Activated naive CD8-positive, alpha-beta T cell treated with anti-CD3 and anti-CD28 coated beads, Interleukin-2, amount 50 U/mL, for 24 hours (primary cell): ENCODE measurements at places on chromosomes 6 and 20.
A peak's percentile ranks its signal among the peaks of the same experiment; 100 is the strongest.

GRCh38 chr6:4533576-4533975, 242.6 kb upstream of the CDYL start:
- no peaks in the 10 kb centered on the region for H3K36me3 ChIP-seq
- no peak overlapping the region for H3K27ac ChIP-seq
- H3K27me3 ChIP-seq, result peaks cover 39% of the 10 kb centered on the region

DNA sequence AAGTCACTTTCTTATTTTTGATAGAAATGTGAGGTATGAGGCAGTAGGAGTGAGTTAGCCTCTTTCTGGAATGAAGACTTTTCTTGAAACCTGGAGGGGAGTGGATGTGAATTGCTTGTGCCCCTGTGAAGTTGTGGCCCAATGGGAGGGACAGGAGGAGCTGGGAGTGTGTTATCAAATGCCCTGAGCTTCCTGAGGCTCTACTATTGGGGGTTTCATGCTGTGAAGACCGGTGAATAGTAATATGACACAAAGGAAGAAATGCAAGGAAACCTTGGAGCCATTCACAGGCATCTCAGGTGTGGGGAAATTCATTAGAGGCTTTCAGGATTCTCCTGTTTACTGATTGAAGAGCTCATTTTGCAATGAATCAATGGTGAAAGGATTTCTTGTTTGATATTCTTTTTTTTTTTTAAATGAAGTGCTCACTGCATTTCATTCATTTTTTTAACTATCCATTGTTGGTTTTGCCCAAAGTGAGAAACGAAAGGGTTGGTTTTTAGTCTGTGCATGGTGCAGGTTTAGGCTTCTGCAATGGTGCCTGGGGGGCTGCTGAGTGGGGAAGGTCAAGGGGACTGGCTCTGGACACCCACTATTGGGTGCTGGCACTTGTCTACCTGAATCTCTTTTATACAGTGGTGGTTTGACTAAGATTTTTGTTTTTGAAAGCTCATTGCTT, 8.2 kb downstream of the RNF144B start:
- no peaks in the 10 kb centered on the region for H3K27me3 ChIP-seq
- no peak for DNase-seq
- no peaks in the 10 kb centered on the region for H3K36me3 ChIP-seq
- peaks cover 22% of the 10 kb centered on the region for H3K4me1 ChIP-seq
- H3K27ac ChIP-seq, result no peak overlapping the region

GRCh38 chr20:63702036-63702665, 5.6 kb downstream of the ARFRP1 start:
- H3K36me3 ChIP-seq, result peaks cover 16% of the 10 kb centered on the region
- no peak overlapping the region for H3K4me3 ChIP-seq
- H3K27me3 ChIP-seq, result no peaks in the 10 kb centered on the region

DNA sequence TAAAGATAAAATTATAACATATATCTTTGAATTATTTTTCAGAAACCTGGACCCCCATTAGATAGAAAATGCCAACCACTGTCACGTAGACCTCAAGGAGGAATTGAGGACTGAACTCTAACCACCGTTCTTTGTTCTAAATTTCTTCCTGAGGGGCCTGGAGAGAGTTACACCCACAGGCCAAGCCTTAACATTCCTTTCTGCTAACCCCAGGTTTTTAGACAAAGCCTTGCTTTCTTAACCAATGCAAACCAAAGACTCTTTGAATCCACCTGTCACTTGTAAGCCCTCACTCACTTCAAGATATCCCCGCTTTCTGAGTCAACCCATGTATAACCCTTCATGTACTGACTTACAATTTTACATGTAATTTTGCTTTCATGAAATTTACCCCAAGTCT, 41.0 kb downstream of the SNX14 start:
- peaks cover 27% of the 10 kb centered on the region for H3K36me3 ChIP-seq
- no peak overlapping the region for H3K4me3 ChIP-seq
- no peak for DNase-seq
- H3K4me1 ChIP-seq, result no peaks in the 10 kb centered on the region
- no peaks in the 10 kb centered on the region for H3K27me3 ChIP-seq

- DNase-seq, result no peak
- H3K4me3 ChIP-seq, result no peak overlapping the region
- H3K36me3 ChIP-seq, result no peaks in the 10 kb centered on the region
- no peaks in the 10 kb centered on the region for H3K4me1 ChIP-seq
- no peak overlapping the region for H3K27ac ChIP-seq
Observed at GRCh38 chr20:60589623-60590022, 631.4 kb downstream of the CDH26 start.

- H3K27ac ChIP-seq, result no peak overlapping the region
- H3K27me3 ChIP-seq, result no peaks in the 10 kb centered on the region
- no peak overlapping the region for H3K4me3 ChIP-seq
- DNase-seq, result no peak
- H3K4me1 ChIP-seq, result no peaks in the 10 kb centered on the region
Observed at GRCh38 chr6:132122871-132123270, 171.7 kb upstream of the CCN2 start.

GRCh38 chr6:15244620-15245360, 1.1 kb upstream of the JARID2 start:
- no peaks in the 10 kb centered on the region for H3K27me3 ChIP-seq

DNA sequence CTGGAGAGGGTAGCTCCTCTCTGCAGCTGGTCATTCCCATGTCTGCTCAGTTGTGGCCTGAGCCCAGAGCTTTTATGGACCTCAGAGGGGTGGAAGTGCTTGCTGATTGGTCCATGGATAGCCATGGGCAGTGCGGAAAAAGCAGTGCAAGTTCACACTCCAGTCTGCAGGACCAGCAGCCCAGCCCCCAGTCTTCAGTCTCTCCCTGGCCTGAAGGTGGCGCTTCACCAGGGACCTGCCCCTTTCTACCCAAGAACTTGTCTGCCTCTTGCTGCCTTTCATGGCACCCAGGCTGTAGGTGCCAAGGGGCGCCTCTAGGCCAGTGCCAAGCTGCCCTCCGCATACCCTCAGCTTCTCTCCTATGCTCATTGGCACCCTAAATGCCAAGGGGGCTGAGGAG, 91.0 kb downstream of the TBXT start:
- no peaks in the 10 kb centered on the region for H3K36me3 ChIP-seq
- no peak for DNase-seq
- H3K27me3 ChIP-seq, result peaks cover 6% of the 10 kb centered on the region
- no peak overlapping the region for H3K27ac ChIP-seq
- no peaks in the 10 kb centered on the region for H3K4me1 ChIP-seq
- H3K4me3 ChIP-seq, result no peak overlapping the region

- no peak overlapping the region for H3K4me3 ChIP-seq
- H3K4me1 ChIP-seq, result no peaks in the 10 kb centered on the region
- no peaks in the 10 kb centered on the region for H3K27me3 ChIP-seq
- H3K27ac ChIP-seq, result no peak overlapping the region
Observed at GRCh38 chr6:15644904-15645303, 17.9 kb downstream of the DTNBP1 start.

- H3K4me1 ChIP-seq, result peaks cover 20% of the 10 kb centered on the region
- no peak overlapping the region for H3K27ac ChIP-seq
- no peak overlapping the region for H3K4me3 ChIP-seq
- no peaks in the 10 kb centered on the region for H3K36me3 ChIP-seq
Observed at GRCh38 chr6:135699705-135700104, 151.8 kb upstream of the PDE7B start.

DNA sequence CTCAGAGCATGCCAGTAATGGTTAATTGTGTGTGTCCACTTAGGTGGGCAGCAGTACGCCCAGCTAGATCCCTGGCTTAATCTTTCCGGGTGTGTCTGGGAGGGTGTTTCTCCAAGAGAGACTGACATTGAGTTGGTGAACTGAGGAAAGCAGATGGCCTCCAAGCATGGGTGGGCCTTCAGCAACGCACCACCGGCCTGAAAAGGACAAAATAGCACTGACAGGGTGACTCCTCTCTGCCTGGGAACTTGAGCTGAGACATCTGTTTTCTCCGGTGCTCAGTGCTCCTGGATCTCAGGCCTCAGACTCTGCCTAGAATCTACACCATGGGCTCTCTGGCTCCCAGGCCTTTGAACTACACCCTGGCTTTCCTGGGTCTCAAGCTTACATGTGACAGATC, 43.2 kb downstream of the C6orf118 start:
- no peaks in the 10 kb centered on the region for H3K4me1 ChIP-seq
- DNase-seq, result no peak
- no peak overlapping the region for H3K4me3 ChIP-seq
- H3K36me3 ChIP-seq, result no peaks in the 10 kb centered on the region
- no peak overlapping the region for H3K27ac ChIP-seq

- no peak for DNase-seq
- H3K27me3 ChIP-seq, result no peaks in the 10 kb centered on the region
- peaks cover 80% of the 10 kb centered on the region for H3K4me1 ChIP-seq
- H3K36me3 ChIP-seq, result peaks cover 16% of the 10 kb centered on the region
Observed at GRCh38 chr6:154766288-154766687, 33.1 kb downstream of the SCAF8 start.

GRCh38 chr6:27532820-27533538, 60.1 kb upstream of the ZNF184 start:
- H3K4me1 ChIP-seq, result no peaks in the 10 kb centered on the region
- DNase-seq, result no peak
- H3K27ac ChIP-seq, result no peak overlapping the region
- no peak overlapping the region for H3K4me3 ChIP-seq
- peaks cover 66% of the 10 kb centered on the region for H3K27me3 ChIP-seq

DNA sequence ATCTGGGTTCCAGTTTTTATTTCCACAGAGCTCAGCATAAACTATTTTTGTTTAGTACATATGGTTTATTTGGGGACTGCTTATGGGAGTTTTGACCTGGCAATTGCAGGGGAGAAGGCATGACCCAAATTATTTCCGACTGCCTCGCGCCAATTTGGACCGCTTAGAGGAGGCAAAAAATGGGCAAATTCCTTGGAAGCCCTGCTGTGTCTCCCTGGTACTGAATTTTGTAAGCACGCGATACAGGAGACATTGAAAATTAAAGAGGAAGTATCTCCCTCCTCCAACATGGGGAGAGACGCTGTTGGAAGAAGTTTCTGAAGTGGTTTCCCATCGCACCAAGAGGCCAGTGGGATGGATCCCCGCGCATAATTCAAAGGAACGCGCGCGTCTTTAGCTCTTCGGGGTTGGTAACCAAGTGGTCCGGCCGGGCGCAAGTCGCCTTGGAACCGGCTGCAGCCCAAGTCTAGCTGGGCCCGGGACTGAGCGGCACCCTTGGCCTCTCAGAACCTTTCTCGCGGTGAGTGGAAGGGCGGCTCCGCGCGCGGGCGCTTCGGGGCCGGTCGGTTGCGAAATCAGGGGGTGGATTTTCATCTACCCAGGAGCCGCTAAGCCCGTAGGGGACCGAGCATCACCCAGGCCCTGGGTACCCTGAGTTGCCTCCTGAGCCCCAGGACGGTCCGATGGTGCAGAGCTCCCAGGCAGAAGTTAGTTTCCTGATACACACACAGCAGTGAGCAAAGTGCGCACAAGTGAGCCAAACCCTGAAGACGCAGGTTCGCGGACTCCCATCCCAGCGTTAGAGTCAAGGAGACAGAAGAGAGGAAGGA, 6.2 kb downstream of the NKX2-2 start:
- peak; percentile 12 for DNase-seq
- peaks cover 77% of the 10 kb centered on the region for H3K27me3 ChIP-seq
- H3K4me1 ChIP-seq, result peaks cover 42% of the 10 kb centered on the region
- no peak overlapping the region for H3K27ac ChIP-seq
- no peaks in the 10 kb centered on the region for H3K36me3 ChIP-seq

GRCh38 chr6:17879184-17879583, 108.3 kb downstream of the KIF13A start:
- no peak for DNase-seq
- H3K4me3 ChIP-seq, result no peak overlapping the region
- peaks cover 9% of the 10 kb centered on the region for H3K4me1 ChIP-seq
- H3K27ac ChIP-seq, result no peak overlapping the region
- no peaks in the 10 kb centered on the region for H3K36me3 ChIP-seq

GRCh38 chr6:37311741-37312473, 41.9 kb upstream of the RNF8 start:
- DNase-seq, result no peak
- H3K27me3 ChIP-seq, result no peaks in the 10 kb centered on the region
- H3K36me3 ChIP-seq, result peaks cover 6% of the 10 kb centered on the region

DNA sequence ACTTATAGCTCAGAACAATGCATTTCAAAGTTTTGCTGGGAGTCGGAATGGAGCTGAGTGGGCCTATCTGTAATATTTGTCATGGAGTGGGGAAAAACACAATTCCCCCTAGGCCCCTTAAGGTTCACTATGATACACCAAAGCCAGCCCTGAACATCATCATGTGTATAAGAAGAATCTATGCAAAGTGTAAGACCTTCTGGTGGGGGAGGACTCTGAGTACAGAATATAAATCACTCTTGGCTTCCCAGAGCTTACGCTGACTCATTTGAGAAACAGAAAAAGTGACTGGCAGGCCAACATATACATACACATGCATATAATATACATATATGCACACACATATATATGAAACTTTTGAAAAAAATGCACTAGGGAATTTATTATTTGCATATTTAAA, 54.1 kb upstream of the UBR2 start:
- no peak overlapping the region for H3K4me3 ChIP-seq
- H3K4me1 ChIP-seq, result peaks cover 14% of the 10 kb centered on the region
- no peak overlapping the region for H3K27ac ChIP-seq
- DNase-seq, result no peak

DNA sequence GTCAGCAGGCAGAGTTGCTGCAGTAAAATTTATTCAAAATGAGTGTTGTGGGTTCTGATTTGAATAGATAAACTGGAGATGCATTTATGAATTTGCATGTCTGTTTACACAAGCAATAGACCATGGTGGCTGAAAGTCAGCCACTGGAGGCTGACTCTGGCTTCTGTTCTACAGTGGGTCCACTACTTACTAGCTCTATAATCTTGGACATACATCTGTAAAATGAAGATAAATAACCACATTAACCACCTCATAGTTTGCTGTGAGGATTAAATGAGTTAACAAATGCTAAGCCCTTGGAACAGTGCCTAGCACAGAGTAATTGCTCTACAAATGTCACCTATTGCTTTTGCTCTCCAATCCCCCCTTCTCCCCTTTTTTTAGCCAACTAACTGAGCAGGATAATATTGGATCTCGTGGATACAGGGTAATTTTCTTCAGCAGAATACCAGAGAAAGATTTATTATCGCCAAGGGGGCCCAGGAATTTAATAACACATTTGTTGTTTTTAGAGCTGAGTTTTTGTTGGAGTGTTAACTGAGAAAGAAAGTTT, 1.4 kb upstream of the PM20D2 start:
- H3K4me1 ChIP-seq, result peaks cover 34% of the 10 kb centered on the region
- DNase-seq, result no peak
- H3K36me3 ChIP-seq, result peaks cover 13% of the 10 kb centered on the region
- H3K4me3 ChIP-seq, result no peak overlapping the region
- H3K27ac ChIP-seq, result no peak overlapping the region

GRCh38 chr6:131597446-131597845, 24.4 kb downstream of the ARG1 start:
- no peak for DNase-seq
- H3K4me3 ChIP-seq, result no peak overlapping the region
- peaks cover 51% of the 10 kb centered on the region for H3K36me3 ChIP-seq
- H3K4me1 ChIP-seq, result no peaks in the 10 kb centered on the region

GRCh38 chr6:26105842-26106241, 18.6 kb downstream of the HFE start:
- H3K27me3 ChIP-seq, result peaks cover 3% of the 10 kb centered on the region
- peaks cover 3% of the 10 kb centered on the region for H3K36me3 ChIP-seq
- H3K27ac ChIP-seq, result no peak overlapping the region
- DNase-seq, result no peak
